Neural progenitor cell (in vitro differentiated cells): ENCODE measurements at places on chromosomes 4 and X. TPM values are rescaled to one million over a fixed set of nuclear protein-coding genes. Genes with fewer than 3 reads are reported as not detected.
A peak's percentile ranks its signal among the peaks of the same experiment; 100 is the strongest.

GRCh38 chrX:73964579-73964978, 339.4 kb upstream of the ZCCHC13 start:
- H3K36me3 ChIP-seq = no peaks in the 10 kb centered on the region
- H3K4me3 ChIP-seq = no peak overlapping the region
- H3K27me3 ChIP-seq = no peaks in the 10 kb centered on the region
- peaks cover 33% of the 10 kb centered on the region for H3K4me1 ChIP-seq

DNA sequence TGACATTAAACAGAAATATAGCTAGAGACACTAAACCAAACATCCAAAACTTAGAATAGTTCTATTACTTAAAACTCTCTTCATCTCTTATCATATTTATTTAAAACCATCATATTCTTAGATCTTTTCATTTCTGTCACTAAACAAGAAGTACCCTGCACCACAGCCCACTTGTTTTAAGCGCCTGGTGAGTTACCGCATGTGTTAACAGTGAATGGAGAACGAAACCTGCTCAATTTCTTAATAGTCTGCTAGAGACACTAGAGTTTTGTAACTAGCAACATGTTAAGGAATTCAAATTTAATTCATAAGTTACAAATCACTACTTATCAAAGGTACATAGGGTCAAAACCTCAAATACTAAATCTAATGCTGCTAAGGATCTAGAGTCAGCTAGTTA, 111.5 kb downstream of the FBXW7 start:
- no peak for DNase-seq
- H3K36me3 ChIP-seq = no peaks in the 10 kb centered on the region
- H3K27me3 ChIP-seq = no peaks in the 10 kb centered on the region
- H3K4me3 ChIP-seq = no peak overlapping the region

DNA sequence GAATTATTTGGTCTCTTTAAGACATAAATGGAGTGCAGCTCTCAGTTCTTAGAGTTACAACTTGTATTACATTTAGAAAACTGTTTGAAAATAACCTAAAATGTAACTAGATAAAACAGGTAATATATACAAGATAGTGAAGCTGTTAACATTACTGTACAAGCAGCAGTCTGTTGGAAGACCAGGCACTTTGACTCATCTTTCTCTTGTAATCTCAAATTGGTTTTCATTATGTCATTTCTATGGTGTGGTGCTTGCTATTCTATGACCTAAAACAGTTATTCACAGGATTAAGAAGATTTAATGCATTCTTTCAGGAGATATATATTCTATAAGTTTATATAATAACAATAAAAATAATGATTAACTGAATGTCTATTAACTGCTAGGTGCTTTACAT, 282.5 kb upstream of the PITX2 start:
- H3K27ac ChIP-seq = no peak overlapping the region
- no peak for DNase-seq
- H3K36me3 ChIP-seq = no peaks in the 10 kb centered on the region
- H3K4me3 ChIP-seq = no peak overlapping the region
- no peaks in the 10 kb centered on the region for H3K27me3 ChIP-seq

DNA sequence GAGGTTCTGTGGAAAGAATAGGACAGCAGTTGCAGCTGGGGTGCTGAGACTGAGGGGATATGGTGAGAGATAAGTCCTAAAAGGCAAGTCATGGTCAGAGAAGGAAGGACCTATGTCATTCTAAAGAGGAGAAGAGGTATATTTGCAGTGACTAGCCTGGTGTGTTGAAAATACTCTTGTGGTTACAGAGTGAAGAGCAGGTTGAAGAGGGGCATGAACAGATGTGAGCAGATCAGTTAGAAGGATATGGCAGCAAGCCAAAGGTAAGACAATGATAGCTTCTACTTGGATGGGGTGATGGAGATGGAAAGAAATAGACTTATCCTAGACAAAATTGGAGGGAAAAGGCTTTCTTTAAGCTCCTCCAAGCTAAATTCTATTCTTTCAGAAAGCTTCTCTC, 469.8 kb upstream of the CPEB2 start:
- no peak overlapping the region for H3K27ac ChIP-seq
- peaks cover 19% of the 10 kb centered on the region for H3K4me1 ChIP-seq
- no peak overlapping the region for H3K4me3 ChIP-seq
- no peaks in the 10 kb centered on the region for H3K27me3 ChIP-seq
- no peaks in the 10 kb centered on the region for H3K36me3 ChIP-seq

DNA sequence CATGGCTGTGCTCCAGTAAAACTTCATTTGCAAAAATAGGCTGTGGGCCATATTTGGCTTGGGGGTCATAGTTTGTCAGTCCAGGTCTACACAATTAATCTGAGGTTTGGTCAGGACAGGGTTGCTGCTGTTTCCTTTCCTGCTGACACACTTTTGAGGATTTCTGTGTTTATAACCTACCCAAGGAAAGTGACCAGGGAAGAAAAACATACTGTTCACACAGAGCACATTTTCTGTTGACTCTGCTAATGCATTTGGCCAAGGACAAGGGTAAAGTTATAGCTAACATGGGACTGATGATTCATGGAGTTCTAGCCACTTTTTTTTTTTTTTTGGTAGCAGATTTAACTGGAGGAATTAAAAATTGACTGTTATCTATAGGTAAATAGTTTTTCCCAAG, 43.9 kb upstream of the GEMIN8 start:
- no peaks in the 10 kb centered on the region for H3K27me3 ChIP-seq
- no peaks in the 10 kb centered on the region for H3K36me3 ChIP-seq
- H3K4me3 ChIP-seq = no peak overlapping the region
- no peak for DNase-seq
- no peak overlapping the region for H3K27ac ChIP-seq

DNA sequence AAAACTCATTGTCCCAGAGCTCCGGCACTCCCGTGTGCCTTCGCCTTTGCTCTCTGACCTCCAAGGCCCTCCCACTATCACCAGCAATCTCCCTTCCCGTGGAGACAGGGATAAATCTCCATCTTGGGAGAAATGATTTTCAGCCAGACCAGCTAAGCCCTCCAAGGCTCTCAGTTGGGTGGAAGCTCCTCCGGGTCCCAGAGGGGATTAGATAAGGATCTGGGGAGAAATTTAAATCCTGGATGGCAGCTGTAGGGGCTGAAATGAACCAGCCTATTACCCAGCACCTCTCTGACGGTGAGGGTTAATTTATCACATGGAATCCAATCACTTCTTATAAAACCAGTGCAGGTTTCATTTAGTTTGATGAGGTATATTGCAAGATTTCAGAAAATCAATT, 366.2 kb downstream of the FBXW7 start:
- H3K4me3 ChIP-seq = no peak overlapping the region
- H3K27me3 ChIP-seq = no peaks in the 10 kb centered on the region
- no peak for DNase-seq
- no peak overlapping the region for H3K27ac ChIP-seq

GRCh38 chr4:121977251-121978171, 25.7 kb upstream of the TRPC3 start:
- H3K27ac ChIP-seq = no peak overlapping the region
- H3K27me3 ChIP-seq = no peaks in the 10 kb centered on the region
- no peak overlapping the region for H3K4me3 ChIP-seq
- H3K36me3 ChIP-seq = no peaks in the 10 kb centered on the region
- DNase-seq = no peak
- no peaks in the 10 kb centered on the region for H3K4me1 ChIP-seq

GRCh38 chrX:129925305-129926092, 19.5 kb downstream of the UTP14A start:
- peaks cover 4% of the 10 kb centered on the region for H3K36me3 ChIP-seq
- DNase-seq = peak; percentile 78
- H3K4me1 ChIP-seq = no peaks in the 10 kb centered on the region

DNA sequence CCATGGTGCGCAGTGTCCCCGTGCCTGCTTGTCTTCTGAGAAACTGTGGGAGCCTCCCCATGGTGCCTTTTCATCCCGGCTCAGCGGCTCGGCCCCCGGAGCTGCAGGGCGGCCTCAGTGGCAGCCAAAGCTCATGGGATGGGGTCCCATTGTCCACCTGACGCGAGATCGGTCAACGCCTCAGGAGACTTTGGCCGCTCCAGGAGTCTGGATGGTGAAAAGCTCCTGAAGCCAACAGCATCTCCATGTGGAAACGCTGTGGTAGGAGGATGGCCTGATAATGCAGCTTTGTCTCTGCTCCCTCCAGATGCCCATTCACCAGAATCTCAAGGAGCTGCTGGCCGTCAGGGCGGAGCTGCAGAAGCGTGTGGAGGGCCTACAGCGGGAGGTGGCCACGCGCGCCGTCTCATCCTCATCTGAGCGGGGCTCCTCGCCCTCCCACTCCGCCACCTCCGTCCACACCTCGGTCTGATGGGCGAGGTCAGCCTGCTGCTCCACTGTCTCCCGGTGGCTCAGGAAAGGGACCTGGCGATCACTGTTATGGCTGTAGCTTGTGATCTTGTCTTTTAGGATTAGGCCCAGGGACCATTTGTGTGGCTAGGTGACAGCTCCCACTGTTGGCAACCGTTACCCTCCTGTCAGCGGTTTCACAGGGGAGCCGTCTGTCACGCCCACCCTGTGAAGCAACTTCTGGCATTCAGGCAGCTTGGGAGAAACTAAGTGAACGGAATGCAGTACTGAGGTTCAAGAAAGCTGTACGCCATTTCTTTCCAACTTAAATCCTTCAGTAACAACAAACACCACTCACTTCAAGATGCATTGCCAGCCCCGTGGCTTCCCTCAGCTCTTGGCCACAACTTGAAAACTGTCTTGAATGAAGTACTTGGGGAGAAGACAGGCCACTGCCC, 69.3 kb downstream of the MTMR1 start:
- no peaks in the 10 kb centered on the region for H3K36me3 ChIP-seq
- DNase-seq = no peak
- peaks cover 4% of the 10 kb centered on the region for H3K4me1 ChIP-seq
- H3K27ac ChIP-seq = no peak overlapping the region

GRCh38 chrX:118286066-118286762, 59.7 kb upstream of the WDR44 start:
- no peak for DNase-seq
- H3K27ac ChIP-seq = no peak overlapping the region
- peaks cover 10% of the 10 kb centered on the region for H3K4me1 ChIP-seq
- H3K36me3 ChIP-seq = no peaks in the 10 kb centered on the region

ZDHHC9 gene
- total RNA-seq = 33.1 and 34.2 TPM in 2 replicates

SUPT20HL1 gene
- total RNA-seq = not detected in 2 replicates

DUSP21 gene
- not detected in 2 replicates for total RNA-seq
